COR-L47 (cell line): ENCODE measurements at places on chromosomes 11 and 22.

DNA sequence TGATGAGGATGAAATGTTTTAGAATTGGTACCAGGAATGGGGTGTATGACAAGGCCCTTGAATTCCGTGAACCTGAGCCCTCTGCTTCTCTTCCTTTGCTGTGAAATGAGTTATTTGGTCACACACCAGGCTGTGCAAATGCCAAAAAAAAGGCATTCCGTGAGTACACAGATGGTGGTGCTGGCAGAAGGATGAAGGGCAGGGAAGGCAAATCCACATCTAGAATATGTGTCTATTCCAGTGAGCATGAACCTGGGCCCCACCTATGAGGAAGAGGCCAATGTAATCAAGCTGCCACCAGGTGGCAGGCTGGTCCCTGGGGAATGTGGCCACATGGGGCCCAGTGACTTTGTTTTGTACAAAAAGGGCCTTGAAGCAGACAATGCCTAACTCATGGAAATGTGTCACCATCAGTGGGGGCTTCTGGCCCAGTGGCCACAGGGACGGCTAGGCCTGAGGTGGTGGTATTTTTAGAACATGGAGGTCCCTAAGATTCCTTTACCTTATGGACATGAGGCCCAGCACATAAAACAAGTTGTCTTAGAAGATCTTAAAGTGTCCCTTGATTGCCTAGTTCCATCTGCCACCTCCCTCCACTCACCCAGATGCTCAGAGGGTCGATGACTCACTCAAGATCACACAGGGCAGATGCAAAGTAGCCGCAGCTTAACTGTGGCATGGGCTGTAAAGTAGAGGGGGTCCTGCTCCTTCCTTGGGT lies 3.9 kb upstream of the RNF215 start:
- peak; percentile 71 for DNase-seq

GRCh38 chr11:90250970-90251369 lies 28.1 kb upstream of the CHORDC1 start:
- no peak for DNase-seq

DNA sequence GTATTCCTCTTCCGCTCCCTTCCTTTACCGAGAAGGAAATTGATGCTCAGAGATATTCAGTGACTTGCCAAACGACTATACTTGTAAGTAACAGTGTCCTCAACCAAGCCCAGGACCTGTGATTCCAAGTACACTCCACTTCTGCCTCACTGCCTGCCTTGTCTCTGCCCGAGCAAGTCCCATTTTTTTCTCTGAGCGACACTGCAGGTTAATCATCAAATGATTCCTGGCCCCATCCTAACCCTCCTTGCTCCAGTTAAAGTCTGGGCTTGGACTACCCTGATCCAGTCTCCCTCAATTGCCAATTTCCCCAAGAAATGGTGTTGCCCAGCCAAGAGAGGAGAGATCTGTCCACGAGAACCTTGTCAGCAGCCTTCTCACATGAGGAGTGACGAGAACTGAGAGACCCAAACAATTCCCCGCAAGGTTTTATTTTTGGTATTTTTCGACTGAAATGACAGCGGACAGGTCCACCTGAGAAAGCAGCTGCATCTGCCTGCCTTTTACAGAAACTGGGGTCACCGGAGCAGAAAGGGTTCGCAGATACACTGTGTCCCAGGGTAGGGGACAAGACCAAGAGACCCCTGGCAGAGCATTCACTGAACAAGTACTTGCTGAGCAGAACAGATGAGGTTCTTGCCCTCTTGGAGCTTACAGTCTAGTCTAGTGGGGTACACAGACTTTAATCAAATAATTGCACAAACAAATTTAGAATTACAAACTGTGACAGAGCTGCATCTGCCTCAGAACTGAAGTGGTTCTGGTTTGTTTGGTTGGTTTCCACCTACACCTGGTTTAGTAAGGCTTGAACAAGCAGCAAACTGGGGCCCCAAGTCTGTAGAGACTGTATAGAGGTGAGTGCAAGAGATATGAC lies 11.4 kb downstream of the POU2AF1 start:
- DNase-seq, result no peak

GRCh38 chr11:97019754-97020153 lies 629.9 kb downstream of the JRKL start:
- DNase-seq, result no peak

- DNase-seq, result no peak
These were observed 237.6 kb upstream of the CCDC179 start for GRCh38 chr11:23097891-23098290.

DNA sequence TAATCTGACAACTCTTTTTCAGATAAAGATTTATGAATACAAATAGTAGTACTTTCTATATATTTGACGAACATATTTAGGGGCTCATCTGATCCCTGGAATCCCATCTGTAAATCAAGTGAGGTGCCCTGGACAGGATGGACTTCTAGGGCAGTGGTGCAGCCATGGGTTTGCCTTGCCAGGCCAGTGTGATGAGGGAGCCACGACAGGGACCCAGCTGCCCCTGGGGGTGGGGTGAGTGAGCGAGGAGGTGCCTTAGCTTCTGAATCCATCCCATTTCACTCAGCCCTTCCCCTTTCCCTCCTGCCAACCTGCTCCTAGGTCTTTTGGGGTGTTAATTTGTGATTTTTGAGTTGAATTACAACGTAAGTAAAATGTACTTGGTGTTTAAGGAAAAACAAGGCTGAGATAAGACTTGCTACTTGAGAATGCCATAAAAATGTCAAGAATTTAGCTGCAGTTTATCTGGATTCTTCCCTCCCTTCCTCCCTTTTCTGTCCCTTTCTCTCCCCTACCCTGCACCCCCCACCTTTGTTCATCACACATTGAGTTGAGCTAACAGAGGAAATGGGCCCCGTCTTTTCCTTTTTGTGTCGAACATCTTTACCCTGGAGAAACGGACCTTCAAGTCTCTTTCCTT lies 60.8 kb downstream of the PPFIBP2 start:
- no peak for DNase-seq

DNA sequence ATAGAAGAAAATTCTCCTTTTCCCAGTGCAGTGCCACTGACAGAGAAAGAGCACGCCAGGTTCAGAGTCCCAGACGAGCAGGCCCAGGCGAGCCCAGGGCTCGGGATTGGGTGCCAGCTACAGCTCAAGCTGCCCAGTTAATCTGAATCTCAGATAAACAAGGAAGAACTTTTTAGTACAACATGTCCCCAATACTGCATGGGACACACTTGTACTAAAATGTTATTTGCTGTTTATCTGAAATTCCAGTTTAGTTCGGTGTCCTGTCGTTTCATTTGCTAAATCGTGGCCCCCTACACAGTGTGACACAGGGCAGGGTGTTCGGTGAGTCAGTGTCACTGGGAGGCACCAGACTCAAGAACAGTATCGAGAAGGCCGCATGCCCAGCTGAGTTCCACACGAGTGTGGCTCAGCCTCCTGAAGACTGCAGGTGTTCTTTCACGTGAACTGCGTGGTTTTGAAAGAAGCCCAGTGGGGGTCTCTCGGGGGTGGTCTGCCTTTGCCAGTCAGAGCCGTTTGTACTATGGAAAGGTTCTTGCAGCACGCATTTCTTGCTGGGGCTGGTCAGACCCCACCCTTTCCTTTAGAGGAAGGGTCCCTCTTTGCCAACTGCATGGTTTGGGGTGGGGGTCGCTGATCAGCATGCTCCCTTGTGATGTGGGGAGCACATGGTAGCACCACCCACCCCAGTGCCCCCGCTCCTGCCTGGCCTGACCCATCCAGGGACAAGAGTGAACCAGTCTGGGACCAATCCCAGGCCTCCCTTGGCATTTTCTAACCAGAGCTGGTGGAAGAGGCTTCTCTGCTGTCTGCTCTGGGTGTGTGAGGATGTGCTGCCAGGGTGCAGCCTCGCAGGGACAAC lies 115.6 kb upstream of the B3GAT1 start:
- no peak for DNase-seq

DNA sequence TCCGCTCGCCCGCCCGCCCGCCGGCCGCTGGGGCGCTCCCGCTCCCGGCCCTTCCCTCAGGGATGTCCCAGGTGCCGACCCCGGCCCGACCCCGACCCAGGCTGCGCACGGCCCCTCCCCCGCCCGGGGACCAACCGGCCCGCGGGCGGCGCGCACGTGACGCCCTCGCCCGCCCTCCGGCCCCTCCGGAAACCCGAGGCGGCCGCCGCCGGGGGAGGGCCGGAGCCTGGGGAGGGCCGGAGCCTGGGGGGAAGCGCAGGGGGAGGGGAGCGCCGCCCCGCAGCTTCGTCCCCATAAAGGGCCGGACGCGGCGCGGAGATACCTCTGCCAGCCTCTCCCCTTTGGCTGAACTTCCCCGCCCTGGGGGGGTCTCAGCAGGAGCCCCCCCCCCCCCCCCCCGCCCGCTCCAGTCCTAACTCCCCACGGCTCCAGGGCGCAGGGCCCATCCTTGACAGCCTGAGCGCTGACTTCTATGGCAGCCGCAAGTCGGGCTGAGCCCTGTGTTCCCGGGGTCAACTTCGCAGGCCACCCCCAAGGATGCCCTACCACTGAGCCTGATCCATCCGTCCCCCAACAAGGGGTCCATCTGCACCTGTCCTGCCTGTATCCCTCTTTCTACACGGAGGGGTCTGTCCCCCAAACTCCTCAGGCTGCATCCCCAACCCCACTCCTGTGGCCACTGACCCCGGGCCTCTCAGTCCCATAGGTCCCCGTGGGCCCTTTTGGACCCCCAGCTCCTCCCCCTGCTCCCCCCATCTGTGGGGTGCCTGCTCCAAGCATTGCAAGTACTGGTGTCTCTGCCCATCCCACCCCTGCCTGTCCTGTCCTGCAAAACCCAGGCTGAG lies at the start of gene MAPK12:
TSS of gene MAPK12 (minus strand) at position 69 of the 845 bp plus-strand sequence. CDS start 174 bp downstream, outside the sequence.
- peak; percentile 51 for DNase-seq

DNA sequence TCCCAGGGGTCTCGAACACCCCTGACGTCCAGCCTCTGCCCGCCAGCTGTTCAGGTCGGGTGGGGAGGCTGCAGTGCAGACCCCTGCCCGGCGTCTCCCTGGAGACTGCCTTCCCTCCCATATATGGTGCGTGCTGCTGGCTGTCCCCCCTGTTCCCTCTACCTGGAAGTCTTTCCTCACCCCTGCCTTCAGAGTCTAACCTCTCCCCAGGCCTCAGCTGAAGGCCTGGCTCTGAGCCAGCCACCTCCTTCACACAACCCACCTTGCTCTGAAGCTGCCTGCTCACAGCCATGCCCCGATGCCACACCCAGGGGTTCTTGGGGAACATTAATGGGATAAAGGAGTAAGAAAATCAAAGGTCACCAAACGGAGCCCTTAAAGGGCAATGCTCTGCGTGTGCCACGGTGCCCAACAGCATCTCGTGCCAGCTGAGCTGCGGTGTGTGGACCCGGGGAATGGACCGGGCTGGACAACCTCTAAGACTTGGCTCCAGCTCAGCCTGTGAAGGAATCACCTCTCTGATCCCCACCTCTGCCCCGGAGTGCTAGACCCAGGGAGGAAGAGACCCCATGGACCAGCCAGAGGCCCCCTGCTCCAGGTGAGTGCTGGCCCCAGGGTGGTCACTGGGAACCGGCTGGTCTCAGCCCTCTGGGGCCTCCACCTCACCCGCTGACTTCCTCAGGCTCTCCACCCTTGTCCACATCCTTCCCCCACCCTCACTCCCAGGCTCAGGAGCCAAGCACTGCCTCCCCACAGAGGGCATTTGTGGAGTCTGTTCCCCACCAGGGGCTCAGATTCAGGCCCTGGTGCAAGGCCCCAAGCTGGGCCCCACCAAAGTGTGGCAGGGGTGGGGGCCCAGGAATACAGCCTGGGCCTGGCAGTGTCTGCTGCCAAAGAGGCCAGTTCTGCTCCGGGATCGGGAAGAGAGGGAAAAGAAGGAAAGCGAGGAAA lies at the start of gene NLRP6:
TSS of gene NLRP6 (plus strand) at position 407 of the 951 bp plus-strand sequence. CDS start at position 570, 163 bp downstream.
- DNase-seq, result no peak

- DNase-seq, result no peak
These were observed 694.8 kb upstream of the CCDC179 start for GRCh38 chr11:23555085-23555484.

GRCh38 chr22:42994276-42994916 lies 20.6 kb downstream of the PACSIN2 start:
- DNase-seq, result no peak

DNA sequence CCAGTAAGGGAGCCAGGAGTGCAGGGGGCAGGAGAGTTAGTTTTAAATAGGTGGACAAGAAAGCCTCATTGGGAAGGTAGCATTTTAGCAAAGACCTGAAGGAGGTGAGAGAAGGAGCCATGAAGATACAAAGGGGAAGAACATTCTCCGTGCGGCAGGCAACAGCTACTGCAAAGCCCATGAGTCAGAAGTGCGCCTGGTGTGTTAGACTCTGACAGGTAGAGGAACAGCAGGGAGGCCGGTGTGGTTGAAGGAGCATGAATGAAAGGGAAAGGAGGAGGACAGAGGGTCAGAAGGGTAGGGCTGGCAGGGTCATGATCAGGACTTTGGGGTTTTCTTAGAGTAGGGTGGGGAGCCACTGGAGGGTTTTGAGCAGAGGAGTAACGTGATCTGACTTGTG lies 34.5 kb upstream of the PAMR1 start:
- no peak for DNase-seq

- DNase-seq, result no peak
These were observed 146.5 kb downstream of the ELP4 start for GRCh38 chr11:31656051-31656450.

DNA sequence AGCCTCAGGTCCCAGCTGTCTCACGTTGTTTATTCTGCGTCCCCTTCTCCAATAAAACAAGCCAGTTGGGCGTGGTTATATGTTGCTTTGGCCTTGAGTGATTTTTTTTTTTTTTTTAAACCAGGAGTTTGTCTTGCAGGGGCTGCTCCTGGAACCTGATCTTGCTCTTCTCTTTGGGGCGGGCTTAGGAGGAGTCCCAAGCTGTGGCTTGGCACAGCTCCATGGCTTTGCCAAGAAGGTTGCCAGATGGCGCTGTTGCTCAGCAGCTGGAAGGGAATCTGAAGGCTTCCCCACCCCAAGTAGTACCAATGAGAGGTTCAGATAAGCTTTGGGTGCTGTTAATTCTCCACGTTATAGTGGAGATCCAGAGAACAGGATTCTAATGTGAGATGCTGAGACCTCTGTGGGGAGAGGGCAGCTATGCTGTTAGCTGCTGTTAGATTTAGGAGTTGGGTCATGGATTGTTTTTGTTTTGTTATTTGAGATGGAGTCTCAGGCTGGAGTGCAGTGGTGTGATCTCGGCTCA lies 2.0 kb upstream of the FERMT3 start:
- peak; percentile 89 for DNase-seq

DNA sequence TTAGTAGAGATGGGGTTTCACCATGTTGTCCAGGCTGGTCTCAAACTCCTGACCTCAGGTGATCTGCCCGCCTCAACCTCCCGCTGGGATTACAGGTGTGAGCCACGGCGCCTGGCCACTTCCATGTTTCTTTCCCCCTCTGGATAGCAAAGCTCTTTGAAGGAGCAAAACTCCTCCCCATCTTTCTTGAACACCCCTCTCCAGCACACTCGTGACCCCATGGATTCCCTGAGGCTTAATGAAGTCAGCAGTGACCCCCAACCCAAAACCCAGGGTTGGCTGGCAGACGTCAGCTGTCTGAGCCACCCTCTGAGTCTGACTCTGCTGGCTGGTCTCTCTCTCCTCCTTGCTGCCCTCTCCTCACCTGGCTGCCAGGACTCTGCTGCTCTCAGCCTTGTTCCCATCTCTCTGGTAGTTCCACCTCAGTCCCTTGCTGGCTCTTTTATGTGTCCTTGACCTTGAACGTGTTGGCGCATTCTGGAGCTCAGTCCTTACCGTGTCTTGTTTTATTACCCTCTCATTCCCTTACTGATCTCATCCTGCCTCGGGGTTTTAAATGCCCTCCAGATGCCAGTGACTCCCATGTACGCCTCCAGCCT lies 44.5 kb downstream of the PARVG start:
- no peak for DNase-seq
